Type B pancreatic cell (in vitro differentiated cells): ENCODE measurements at places on chromosomes 5 and 9.

DNA sequence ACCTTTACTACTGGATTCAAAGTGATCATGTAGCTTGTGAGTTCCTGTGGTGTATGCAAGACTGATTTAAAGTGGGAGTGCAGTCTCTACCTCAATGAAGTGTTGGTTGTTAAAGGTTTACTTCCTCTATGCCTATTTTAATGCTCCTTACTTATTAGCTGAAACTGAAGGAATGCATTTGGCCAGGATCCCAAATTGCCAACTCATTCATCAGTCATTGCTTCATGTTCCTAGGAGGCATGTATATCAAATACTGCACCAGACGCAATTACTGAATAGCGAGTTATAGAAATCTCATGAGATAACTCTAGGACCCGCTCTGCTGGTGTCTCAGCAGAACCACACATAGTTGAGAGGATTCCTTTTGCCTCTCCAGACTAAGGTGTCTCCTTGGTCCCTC, 143.0 kb upstream of the RPS23 start:
- peaks cover 12% of the 10 kb centered on the region for H3K27me3 ChIP-seq
- H3K36me3 ChIP-seq = no peaks in the 10 kb centered on the region
- H3K27ac ChIP-seq = no peak overlapping the region

DNA sequence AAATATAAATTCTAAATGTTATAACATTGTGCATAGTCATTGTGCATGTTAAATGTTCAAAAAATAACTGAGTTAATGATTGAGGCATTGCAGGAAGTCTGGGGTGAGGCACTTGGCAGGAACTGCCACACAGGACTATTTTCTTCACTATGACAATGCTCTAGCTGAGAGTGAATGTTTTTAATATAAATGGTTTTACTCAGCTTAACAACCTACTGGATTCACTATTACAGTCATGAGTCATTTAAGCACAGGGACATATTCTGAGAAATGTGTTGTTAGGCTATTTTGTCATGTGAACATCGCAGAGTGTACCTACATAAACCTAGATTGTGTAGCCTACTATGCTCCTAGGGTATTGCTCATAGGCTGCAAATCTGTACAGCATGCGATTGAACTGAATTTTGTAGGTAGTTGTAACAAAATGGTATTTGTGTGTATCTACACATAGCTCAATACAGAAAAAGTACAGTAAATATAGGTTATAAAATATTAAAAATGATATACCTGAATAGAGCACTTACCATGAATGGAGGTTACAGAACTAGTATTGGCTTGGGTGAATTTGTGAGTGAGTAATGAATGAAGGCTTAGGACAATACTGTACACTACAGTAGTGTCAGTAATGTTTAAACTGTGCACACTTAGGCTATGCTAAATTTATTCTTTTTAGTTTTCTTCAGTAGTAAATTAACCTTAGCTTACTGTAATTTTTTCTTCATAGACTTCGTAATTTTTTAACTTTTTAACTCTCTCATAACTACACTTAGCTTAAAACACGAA, 346.1 kb upstream of the PTGER4 start:
- H3K4me3 ChIP-seq = no peak overlapping the region
- H3K27me3 ChIP-seq = no peaks in the 10 kb centered on the region
- no peak overlapping the region for H3K27ac ChIP-seq

DNA sequence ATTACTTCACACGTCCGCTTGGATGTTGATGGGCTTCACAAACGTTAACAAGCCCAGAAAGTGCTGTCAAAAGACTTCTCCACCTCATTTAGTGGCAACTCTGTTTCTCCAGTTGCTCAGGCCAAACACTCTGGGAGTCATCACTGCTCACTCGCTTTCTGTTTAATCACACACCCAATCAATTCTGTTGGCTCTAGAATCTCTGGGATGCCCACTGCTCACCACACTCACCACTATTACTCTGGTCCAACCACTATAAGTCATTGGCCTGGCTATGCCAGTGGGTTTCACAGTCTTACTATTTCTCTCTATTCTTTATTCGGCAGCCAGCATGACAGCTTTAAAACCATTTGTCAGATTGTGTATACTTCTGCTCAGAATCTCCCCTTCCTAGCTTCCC, 163.5 kb downstream of the KDM4C start:
- H3K27ac ChIP-seq = no peak overlapping the region
- peaks cover 3% of the 10 kb centered on the region for H3K36me3 ChIP-seq
- no peaks in the 10 kb centered on the region for H3K27me3 ChIP-seq
- H3K4me1 ChIP-seq = no peaks in the 10 kb centered on the region
- no peak overlapping the region for H3K4me3 ChIP-seq
- DNase-seq = no peak

- peaks cover 30% of the 10 kb centered on the region for H3K36me3 ChIP-seq
- DNase-seq = no peak
- H3K4me3 ChIP-seq = no peak overlapping the region
- no peak overlapping the region for H3K27ac ChIP-seq
- peaks cover 34% of the 10 kb centered on the region for H3K4me1 ChIP-seq
Measured at GRCh38 chr5:75342836-75343235, 5.8 kb downstream of the HMGCR start.

DNA sequence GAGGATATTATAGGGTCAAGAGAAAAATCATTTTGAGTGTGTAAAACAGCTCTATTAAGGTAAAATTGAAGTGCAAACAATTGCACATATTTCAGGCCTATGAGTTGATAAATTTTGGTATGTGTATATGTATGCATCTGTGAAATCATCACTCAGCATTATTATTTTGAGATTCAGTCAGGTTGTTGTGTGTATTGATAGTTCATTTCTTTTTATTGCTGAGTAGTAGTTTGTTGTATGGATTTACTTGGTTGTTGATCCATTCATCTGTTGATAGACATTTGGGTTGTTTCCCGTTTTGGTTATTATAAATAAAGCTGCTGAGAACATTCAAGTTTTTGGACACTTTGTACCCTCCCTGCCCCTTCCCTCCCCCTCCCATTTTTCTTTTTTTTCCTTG, 50.3 kb downstream of the RAB24 start:
- no peak for DNase-seq
- no peak overlapping the region for H3K27ac ChIP-seq
- H3K4me1 ChIP-seq = no peaks in the 10 kb centered on the region
- no peaks in the 10 kb centered on the region for H3K27me3 ChIP-seq
- H3K4me3 ChIP-seq = no peak overlapping the region

DNA sequence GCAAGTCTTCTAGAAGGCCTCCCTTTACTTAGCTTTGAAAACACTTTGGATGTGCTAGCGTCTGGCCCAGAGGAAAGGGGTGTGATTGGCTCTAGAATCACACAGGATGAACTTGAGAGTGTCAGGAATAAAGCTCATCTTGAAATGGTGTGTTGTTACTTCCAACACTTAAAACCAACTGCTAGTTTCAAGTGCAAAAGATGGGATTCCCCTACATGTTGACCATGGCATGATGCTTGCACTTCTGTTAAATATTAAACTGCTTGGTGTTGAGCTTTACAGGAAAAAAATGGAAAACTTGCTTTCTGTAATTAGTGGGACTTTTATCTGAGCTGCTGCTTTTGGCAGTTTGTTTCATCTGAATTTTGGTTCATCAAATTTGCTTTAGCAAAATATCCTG, 261.1 kb downstream of the MED10 start:
- no peak overlapping the region for H3K27ac ChIP-seq
- H3K36me3 ChIP-seq = no peaks in the 10 kb centered on the region
- H3K4me1 ChIP-seq = no peaks in the 10 kb centered on the region
- H3K4me3 ChIP-seq = no peak overlapping the region

GRCh38 chr5:73094415-73094814, 26.0 kb upstream of the TMEM171 start:
- DNase-seq = no peak
- H3K4me1 ChIP-seq = no peaks in the 10 kb centered on the region
- no peak overlapping the region for H3K27ac ChIP-seq
- H3K27me3 ChIP-seq = no peaks in the 10 kb centered on the region
- H3K4me3 ChIP-seq = no peak overlapping the region

DNA sequence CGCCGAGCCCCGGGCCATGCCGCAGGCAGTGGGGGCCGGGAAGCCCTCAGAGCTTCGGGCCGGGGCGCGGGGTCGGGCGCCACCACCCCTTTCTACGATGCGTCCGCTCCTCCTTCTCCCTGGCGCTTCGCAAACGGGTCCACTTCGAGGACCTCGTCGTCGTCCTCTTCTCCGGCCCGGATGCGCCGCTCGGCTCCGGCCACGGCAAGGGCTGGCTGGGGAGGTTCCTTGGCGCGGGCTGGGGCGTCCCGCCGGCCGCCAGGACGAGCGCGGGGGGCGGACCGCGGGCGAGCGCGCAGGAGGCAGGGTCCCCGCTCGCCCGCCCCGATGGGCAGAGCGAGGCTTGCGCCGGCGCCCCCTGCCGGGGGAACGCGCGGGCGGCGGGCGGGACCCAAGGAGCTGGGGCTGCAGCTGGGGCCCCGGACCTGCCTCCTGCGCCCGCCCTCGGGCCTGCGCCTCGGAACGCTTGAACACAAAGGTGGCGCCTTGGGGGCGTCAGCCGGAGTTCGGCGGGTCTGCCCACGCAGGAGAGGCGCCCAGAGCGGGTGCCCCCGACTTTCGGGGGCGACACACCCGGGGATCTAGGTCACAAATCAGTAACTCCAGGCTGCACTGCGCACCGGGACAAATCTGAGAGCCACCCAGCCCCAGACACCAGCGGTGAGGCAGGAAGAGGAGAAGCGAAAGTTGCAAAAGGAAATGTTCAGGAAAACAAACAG, at the start of gene ROR2:
ROR2 (minus strand) TSS at position 283 of the 719 bp plus-strand sequence.
- no peaks in the 10 kb centered on the region for H3K36me3 ChIP-seq
- H3K4me1 ChIP-seq = peaks cover 40% of the 10 kb centered on the region
- H3K4me3 ChIP-seq = peak within 1 kb of the TSS; percentile 88
- H3K27me3 ChIP-seq = peaks cover 45% of the 10 kb centered on the region

- peaks cover 16% of the 10 kb centered on the region for H3K27me3 ChIP-seq
- no peak overlapping the region for H3K27ac ChIP-seq
- DNase-seq = no peak
- no peaks in the 10 kb centered on the region for H3K36me3 ChIP-seq
- H3K4me3 ChIP-seq = no peak overlapping the region
- H3K4me1 ChIP-seq = peaks cover 21% of the 10 kb centered on the region
Measured at GRCh38 chr5:141716009-141716408, 34.0 kb upstream of the ARAP3 start.

GRCh38 chr5:67878933-67879332, 336.6 kb upstream of the PIK3R1 start:
- H3K4me3 ChIP-seq = no peak overlapping the region
- H3K36me3 ChIP-seq = no peaks in the 10 kb centered on the region
- H3K27me3 ChIP-seq = peaks cover 4% of the 10 kb centered on the region
- H3K27ac ChIP-seq = peak overlapping the region; percentile 49

DNA sequence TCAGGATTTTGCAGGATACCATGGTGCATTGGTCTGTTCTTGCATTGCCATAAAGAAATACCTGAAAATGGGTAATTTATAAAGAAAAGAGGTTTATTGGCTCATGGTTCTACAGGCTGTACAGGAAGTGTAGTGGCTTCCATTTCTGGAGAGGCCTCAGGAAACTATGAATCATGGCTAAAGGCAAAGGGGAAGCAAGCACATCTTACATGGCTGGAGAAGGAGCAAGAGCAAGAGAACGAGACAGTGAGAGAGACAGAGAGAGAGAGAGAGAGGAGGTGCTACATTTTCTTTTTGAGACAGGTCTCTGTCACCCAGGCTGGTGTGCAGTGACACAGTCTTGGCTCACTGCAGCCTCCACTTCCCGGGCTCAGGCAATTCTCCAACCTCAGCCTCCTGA, 43.9 kb downstream of the P4HA2 start:
- no peak overlapping the region for H3K4me3 ChIP-seq
- H3K36me3 ChIP-seq = no peaks in the 10 kb centered on the region

DNA sequence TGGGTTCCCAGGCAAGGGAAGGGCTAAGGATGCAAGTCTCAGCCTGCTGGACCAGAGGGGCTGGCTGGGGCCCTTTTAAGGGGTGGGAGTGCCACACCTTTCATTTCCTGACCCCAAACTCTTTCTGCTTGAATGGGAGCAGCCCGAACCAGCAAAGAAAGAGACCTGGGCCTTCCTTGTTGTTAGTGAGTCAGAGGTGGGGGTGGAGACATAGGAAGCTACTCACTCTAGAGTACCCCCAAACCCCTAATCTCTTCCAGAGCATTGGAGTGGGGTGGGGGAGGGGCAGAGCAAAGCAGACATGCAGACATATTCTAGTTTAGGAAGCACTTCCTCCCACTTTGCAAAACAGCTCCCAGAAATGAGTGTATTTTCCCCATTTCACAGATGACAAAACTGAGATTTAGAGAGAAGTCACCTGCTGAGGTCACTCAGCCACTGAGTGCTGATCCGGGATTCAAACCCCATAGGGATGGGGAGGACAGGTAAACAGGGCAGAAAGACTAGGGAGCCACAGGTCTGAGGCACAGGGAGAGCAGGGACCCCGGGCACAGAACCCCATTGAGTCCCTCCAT, 6.0 kb upstream of the AQP3 start:
- no peak overlapping the region for H3K27ac ChIP-seq
- DNase-seq = no peak
- peaks cover 7% of the 10 kb centered on the region for H3K4me1 ChIP-seq
- H3K27me3 ChIP-seq = peaks cover 2% of the 10 kb centered on the region
- no peaks in the 10 kb centered on the region for H3K36me3 ChIP-seq
